ENCODE measurements at places on chromosomes 2 and 18.

DNA sequence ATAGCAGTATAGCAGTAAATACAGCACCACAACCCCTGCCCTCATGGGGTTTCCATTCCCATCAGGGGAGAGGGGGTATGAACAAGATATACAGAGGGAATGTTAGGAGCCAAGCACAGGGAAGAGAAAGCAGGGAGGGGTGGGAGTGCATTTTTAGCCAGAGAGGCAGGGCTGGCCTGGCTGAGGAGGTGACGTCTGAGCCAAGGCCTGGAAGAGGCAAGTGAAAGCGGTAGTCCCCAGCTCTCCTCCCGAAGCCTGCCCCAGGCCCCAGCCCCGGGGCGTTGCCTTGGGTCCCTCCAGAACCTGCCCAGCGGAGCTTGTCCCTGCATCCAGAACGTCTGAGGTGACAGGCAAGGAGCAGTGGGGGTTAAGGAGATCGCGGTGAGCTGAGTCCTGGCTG, 45.1 kb upstream of the FOSL2 start:
- DNase-seq = no peak

- DNase-seq = no peak
Measured at GRCh38 chr2:216733046-216733445, 37.7 kb upstream of the IGFBP5 start.

DNA sequence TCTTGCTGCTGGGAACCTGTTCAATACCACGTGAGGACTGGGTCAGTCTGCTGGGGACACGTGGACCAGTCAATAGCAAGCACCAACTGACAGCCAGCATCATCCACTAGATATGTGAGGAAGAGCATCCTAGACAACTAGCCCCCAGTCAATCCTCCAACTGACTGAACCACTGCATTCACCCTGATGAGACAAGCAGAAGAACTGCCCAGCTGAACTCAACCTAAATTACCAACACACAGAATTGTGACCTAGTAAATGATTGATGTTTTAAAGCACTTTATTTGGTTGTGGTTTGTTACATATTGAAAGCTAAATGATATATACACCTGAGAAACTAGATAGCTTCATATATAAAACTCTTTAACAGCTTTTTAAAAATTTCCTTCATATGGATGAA, 15.7 kb downstream of the IRS1 start:
- no peak for DNase-seq

- no peak for DNase-seq
Measured at GRCh38 chr2:11678306-11678960, 8.4 kb upstream of the NTSR2 start.

GRCh38 chr2:217168496-217168895, 308.6 kb upstream of the TNP1 start:
- no peak for DNase-seq

DNA sequence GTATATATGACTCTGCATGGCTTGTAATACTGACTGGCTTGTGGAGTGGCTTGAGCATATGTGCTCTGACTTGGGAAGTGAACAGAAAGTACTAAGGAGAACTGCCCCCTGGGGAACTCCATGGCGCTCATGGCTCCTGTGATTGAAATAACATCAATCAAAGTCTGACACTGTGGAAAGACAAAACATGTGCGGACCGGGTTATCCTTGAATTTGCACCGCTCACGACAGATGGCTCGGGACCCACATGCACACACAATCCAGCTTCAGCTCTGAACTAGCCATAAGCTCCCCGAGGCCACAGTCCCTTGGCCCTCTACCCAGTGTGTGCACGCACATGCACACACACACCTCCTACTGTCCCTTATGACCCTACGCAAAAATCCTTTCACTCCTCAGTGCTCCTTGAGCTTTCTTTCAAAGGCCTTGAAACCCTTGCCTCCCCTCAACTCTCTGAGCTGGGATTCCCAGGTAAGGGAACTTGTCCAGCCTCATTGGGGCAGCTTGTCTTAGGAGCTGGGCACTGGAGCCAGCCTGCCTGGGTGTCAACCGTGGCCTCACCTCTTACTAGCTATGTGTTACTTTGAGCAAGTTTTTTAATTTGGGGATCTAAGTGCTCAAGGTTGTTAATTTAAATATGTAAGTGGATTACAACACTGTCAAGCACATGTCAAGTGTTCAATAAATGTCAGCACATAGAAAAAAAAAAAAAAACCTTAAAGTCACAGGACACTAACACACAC, 43.6 kb downstream of the MRPS5 start:
- peak; percentile 12 for DNase-seq
